Neural crest cell (in vitro differentiated cells): ENCODE measurements at places on chromosomes 11 and 22.

GRCh38 chr11:60265373-60266214, 14.9 kb upstream of the MS4A4A start:
- peak; percentile 55 for DNase-seq

GRCh38 chr22:48938741-48939140, 888.9 kb downstream of the BRD1 start:
- DNase-seq, result no peak

DNA sequence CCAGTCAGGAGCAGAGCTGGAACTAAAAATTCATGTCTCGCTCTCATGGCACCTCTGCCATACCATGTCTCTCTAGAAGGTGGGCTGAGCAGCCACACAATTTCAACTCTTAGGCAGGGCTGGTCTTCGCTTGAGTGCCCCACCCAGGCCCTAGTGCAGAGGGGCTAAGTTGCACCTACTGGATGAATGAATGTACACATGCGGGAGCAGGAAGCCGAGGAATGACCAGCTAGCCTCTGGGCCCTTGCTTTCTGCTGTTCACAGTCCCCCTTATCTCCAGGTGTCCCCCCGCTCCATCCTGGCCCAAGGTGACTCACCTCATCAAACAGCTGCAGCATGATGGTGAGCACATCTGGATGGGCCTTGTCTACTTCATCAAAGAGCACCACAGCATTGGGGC, 57.5 kb upstream of the PHOX2A start:
- DNase-seq, result no peak

- no peak for DNase-seq
Measured at GRCh38 chr11:113789675-113790320, 10.2 kb downstream of the CLDN25 start.

DNA sequence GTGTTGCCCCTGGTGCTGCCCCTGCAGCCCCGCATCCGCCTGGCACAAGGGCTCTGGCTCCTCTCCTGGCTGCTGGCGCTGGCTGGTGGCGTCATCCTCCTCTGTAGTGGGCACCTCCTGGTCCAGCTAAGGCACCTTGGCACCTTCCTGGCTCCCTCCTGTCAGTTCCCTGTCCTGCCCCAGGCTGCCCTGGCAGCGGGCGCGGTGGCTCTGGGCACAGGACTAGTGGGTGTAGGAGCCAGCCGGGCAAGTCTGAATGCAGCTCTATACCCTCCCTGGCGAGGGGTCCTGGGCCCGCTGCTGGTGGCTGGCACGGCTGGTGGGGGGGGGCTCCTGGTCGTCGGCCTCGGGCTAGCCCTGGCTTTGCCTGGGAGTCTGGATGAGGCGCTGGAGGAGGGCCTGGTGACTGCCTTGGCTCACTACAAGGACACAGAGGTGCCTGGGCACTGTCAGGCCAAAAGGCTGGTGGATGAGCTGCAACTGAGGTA, 278 bp downstream of the ROM1 start:
- no peak for DNase-seq

DNA sequence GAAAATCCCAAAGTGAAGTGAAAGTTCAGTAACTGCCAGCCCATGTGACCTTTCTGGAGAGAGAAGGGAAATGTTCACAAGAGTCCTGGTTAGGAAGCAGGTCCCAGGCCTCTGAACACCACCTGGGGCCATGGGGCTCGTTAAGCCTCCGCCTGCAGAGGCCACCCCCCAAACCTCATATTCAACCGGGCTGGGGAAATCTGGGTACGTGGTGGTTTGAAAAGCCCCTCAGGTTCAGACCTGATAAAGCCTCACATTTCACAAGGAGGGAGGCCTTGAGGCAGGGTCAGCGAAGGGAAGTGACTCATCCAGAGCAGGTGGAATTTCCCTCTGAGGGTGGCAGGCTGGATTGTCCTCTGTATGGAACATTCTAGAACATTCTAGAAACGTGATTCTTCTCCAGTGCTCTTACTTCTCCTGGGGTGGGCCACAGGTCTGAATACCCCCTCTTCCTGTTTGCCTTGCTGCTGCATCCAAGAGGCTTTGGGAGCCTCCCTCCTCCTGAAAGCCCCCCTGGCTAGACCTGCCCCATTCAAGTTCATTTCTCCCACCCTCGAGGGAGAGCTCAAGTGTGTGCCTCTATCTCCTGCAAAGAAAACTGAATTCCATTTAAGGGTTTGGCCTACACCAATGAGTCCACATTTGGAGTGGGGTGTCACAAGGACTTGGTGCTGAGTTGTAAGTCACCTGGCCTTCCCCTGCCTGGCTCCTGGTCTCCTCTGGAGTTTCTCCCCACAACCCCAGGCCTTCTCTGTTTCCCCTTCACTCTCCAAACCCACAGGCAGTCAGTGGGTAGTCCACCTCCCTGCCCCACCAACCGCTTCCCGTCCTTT, 6.3 kb downstream of the FXYD2 start:
- DNase-seq, result no peak

GRCh38 chr11:31711137-31711536, 100.0 kb downstream of the PAX6 start:
- DNase-seq, result no peak

GRCh38 chr22:47125603-47126002, 363.2 kb downstream of the TBC1D22A start:
- no peak for DNase-seq

- no peak for DNase-seq
Measured at GRCh38 chr11:2103668-2104523, 35.3 kb downstream of the IGF2 start.

- DNase-seq, result no peak
Measured at GRCh38 chr11:64998690-64999431, 2.1 kb upstream of the BATF2 start.

GRCh38 chr11:13438291-13438690, 24.7 kb downstream of the BTBD10 start:
- no peak for DNase-seq

GRCh38 chr11:134545521-134545920, 133.5 kb upstream of the B3GAT1 start:
- no peak for DNase-seq

DNA sequence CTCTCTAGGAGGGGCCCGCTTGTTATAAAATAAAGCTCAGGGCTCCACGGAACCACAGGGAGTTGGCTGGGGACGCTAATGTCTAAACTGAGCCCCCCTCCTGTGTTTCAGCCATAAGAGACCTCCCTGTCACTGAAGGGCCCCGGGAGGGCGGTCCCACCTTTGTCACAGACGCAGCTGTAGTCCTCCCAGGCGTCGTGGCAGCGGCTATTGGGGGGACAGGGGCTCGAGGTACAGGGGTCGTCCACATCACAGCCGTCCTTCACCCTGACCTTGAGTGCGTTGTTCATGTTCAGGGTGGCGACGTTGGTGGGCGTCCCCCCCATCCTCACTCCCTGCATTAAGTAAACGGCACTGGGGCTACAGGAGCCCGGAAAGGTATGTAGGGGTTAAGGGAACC, 62.0 kb downstream of the TRMU start:
- DNase-seq, result no peak

- no peak for DNase-seq
Measured at GRCh38 chr22:41915035-41915785, at the start of gene SHISA8. Gene SHISA8 (minus strand): TSS chr22:41915074. CDS start chr22:41914667, 407 bp downstream.

DNA sequence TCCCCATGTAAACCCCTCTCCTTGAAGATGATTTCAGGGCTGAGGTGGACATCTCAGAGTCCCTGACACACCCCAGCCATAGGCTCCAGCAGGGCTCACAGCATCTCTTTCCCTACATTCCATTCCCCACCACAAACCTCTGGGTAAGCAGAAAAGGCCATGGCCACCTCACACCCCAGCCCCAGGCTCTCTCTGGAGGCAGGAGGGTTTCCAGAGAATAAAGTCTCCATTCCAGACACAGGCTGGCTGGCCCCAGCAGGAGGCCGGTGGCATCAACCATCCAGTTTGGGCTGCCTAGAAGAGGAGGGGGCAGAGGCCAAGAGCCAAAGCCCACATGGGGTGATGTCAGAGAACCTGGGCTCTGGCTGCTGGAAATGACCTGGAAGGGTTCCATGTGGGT, 61.4 kb downstream of the TP53I11 start:
- DNase-seq, result no peak

DNA sequence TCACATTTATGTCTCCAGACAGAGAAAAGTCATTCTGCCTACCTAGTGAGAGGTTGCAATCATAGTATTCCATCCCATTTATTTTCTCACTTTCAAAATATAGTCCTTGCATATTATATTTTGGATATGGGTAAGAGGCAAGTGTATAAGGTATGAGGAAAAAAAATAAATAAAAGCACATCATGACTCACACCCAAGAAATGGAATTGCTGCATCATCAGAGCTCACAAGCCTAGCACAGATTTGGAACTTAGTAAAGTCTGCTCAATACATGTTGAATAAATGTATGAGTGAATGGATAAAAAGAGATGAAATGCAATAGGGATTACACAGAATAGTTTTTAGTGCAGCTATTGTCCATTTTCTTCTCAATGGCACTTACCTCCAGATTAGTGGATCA, 2.5 kb upstream of the OR51G1 start:
- no peak for DNase-seq

DNA sequence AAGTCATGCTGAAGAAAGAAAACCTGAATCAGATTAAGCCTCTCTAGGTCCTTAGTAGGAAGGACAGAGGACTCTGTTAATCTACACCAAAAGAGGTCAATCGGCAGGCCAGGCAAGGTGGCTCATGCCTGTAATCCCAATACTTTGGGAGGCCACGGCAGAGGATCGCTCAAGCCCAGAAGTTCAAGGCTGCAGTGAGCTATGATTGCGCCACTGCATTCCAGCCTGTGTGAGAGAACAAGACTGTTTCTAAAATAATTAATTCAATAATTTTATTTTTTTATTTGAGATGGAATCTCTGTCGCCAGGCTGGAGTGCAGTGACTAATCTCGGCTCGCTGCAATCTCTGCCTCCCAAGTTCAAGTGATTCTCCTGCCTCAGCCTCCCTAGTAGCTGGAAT, 4.5 kb downstream of the XRCC6 start:
- no peak for DNase-seq

DNA sequence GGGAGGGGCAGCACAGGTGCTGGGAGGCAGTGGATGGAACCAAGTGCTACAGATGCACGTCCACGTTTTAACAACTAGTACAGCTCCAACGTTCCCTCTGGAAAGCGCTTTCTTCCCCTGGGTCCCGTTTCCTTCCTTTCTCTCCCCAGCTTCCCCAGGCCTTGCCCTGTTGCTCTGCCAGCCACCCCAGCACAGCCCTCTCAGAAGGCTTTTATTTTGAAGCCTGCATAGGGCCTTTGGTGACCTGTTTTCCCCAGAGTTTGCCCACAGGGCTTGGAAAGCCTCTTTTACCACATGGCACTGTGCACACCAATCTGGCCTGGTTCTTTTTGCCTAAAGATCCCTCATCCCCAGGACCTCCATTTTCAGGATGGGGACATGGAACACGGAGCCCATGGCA, 13.9 kb upstream of the NCF4 start:
- no peak for DNase-seq

DNA sequence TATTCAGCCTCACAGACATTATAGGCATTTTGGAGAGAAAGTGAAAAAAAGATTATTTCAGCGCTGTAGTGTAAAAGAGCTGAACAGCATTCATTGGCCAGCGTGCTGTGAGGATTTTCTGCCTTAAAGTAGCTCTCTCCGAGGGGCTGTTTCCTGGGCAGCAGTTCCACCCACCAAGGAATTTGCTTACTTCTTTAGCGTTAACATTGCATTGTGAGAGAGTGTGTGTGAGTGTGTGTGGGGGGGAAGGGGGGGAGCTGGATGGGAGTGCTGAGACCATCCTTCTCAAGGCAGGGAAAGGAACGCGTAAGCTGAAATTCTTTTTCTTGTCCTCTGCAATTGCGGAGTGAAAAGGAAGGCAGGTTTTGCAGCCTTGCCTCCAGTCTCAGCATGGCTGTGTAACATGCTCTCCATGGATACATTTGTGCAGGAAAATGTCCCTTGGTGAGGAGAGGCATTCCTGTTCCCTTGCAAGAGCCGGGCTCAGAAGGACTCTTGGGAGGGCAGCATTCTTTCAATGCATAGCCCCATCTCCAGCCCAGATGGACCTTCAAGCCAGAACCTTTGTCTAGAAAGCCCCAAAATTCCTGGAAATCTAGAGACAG, 159.9 kb upstream of the NAV2 start:
- peak; percentile 36 for DNase-seq

- no peak for DNase-seq
Measured at GRCh38 chr11:112300094-112300786, 39.6 kb upstream of the PLET1 start.

DNA sequence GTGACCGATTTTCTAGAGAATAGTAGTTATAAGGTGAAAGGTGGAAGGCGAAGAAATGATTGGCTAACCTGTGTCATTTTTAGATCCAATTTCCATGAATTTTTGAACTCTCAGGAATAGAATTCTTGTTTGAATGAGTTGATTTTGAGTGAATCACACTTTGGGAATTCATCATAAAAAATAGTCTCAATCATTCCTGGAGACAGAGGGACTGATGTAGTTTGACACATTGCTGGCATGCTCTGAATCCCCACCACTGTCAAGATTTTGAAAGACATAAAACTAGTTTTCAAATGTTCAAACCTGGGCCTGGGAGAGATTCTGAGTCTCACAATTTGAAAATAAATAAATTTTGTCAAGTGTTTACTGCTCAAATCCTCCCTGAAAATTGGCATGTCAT, 861.4 kb upstream of the RAG2 start:
- no peak for DNase-seq

DNA sequence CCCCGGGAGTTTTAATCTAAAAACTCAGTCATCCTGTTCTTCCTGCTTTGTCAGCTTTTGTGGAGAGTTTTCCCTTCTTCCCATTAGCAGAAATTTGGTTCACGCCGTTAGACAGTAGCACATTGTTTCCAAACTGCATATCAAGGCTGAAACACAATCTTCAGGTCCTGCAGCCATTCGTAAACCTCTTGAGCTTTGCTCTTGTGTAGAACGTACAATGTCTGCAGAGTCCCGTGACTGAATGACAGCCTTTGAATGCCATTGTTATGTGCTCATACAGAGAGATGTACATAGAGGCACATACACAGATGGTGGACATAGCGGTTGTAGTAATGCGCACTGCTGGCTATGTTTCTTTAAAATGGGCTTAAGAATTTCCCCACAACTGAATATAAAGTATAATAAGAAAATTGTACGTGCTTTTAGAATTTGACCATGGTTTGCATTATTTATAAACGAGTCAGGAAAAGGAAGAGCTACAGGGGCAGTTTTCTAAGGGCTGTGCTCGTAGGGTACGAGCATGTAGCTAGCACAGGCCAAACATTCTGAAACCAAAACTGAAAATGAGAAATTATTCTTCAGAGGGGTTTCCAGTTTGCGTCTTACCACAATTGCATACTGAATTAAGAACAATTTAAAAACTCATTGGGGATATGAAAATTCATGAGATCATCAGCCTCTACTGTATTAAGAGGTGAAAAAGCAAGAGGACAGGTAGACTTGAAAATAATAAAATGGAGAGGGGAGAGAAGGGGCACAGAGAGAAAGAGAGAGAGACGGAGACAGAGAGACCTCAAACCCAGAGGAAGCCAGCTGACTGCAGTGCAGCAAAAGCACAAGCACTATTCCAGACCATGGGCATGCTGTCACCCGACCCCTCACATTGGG, 310.1 kb downstream of the CADM1 start:
- DNase-seq, result no peak

DNA sequence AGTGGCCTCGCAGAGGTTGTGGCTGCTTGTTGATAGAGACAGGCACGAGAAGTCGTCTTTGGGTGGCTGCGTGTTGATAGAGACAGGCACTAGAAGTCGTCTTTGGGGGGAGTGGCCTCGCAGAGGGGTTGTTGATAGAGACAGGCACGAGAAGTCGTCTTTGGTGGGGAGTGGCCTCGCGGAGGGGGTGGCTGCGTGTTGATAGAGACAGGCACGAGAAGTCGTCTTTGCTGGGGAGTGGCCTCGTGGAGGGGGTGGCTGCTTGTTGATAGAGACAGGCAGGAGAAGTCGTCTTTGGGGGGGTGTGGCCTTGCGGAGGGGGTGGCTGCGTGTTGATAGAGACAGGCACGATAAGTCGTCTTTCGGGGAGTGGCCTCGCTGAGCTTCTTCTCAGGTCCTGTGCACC, 328.8 kb downstream of the TBC1D22A start:
- no peak for DNase-seq
